ENCODE measurements at places on chromosomes 7 and 10.

DNA sequence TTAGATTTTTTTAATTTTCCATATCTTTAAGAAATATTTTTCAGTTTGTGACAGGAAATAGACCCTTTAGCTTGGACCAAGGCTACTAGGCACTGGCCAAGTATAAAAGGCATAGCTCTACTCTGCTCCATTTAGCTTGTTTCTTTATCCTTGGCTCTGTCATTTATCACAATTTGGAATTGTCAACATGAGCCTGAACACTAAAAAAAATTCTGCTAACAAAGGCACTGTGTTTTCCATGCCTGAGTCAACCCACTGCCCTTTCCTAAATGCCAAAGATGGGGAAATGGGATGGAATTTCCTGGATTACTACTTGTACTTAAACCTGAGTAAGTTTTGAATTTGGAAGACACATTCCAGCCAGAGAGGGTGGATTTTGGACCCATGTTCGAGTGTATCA, 128.4 kb downstream of the NSUN6 start:
- H3K27me3 ChIP-seq, result no peaks in the 10 kb centered on the region
- no peak for DNase-seq
- no peak overlapping the region for H3K4me3 ChIP-seq
- no peak overlapping the region for H3K27ac ChIP-seq

DNA sequence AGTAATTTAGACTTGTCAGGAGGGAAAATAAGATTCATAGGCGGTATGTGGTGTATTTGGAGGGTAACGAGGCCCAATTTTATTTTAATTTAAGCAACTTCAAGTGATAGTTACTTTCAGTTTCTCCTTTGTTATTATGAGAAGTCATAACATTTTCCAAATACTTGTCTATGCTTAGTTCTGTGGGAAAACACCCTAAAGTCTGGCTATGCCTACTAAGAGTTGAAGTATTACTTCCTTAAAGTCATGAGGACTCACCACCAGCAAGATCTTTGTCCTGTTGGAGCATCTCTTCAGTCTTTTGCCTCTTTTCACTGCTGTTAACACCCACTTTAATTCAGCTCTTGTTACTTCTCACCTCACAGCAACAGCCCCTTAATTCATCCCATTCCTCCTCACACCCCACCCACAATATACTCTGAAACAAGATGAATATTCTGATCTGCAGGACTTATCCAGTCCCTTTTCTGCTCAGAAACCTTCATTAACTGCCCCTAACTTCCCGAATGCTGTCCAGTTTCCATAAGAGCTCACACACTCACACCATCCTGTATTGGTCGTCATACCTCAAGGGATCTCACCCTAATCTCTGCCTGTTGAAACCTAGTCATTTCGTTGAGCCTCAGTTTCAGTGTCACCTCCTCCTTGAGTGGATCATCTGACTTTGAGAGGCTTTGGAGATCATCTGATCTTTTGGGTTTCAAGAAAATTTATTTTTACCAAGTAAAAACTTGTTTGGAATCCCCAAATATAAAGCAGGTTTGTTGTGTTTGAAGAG, 61.3 kb downstream of the DNAH11 start:
- no peak for DNase-seq
- no peak overlapping the region for H3K27ac ChIP-seq
- H3K27me3 ChIP-seq, result no peaks in the 10 kb centered on the region
- H3K4me3 ChIP-seq, result no peak overlapping the region

GRCh38 chr7:99791021-99791420, 7.0 kb upstream of the CYP3A4 start:
- no peak overlapping the region for H3K27ac ChIP-seq
- H3K27me3 ChIP-seq, result peaks cover 4% of the 10 kb centered on the region
- H3K4me3 ChIP-seq, result no peak overlapping the region
- no peaks in the 10 kb centered on the region for H3K4me1 ChIP-seq

DNA sequence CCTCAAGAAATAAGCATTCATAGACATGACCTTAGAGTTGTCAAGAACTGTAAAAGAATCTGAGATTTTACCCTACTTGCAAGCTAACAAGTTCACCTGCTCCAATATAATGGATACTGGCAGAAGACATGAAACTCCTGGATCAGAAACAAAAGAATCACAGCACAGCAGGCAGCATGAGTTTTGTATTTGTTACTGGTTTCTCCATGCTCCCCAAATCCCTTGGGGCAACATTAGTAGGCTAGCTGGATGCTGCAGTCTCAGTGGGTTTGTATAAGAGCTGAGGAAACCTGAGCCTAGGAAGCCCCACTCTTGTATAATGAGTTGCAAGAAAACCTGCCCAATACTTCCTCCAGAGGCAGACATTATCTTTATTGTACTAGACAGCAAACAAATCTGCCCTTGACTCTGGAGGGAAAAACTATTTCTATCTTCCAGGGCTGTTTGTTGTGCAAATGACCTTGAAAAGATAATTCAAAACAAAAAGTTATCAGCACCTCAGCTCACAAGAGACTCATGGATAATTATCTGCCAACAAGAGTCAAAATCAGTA, 64.8 kb downstream of the ABLIM1 start:
- H3K27me3 ChIP-seq, result no peaks in the 10 kb centered on the region
- peaks cover 37% of the 10 kb centered on the region for H3K36me3 ChIP-seq
- peaks cover 93% of the 10 kb centered on the region for H3K4me1 ChIP-seq
- no peak overlapping the region for H3K4me3 ChIP-seq
- DNase-seq, result no peak

GRCh38 chr10:10587744-10588393, 429.8 kb upstream of the CELF2 start:
- H3K36me3 ChIP-seq, result no peaks in the 10 kb centered on the region
- peak overlapping the region; percentile 2 for H3K27ac ChIP-seq
- H3K27me3 ChIP-seq, result no peaks in the 10 kb centered on the region
- DNase-seq, result no peak
- no peak overlapping the region for H3K4me3 ChIP-seq

- peaks cover 50% of the 10 kb centered on the region for H3K27me3 ChIP-seq
- DNase-seq, result no peak
- no peak overlapping the region for H3K4me3 ChIP-seq
Observed at GRCh38 chr7:68707159-68707558, 891.1 kb upstream of the AUTS2 start.

DNA sequence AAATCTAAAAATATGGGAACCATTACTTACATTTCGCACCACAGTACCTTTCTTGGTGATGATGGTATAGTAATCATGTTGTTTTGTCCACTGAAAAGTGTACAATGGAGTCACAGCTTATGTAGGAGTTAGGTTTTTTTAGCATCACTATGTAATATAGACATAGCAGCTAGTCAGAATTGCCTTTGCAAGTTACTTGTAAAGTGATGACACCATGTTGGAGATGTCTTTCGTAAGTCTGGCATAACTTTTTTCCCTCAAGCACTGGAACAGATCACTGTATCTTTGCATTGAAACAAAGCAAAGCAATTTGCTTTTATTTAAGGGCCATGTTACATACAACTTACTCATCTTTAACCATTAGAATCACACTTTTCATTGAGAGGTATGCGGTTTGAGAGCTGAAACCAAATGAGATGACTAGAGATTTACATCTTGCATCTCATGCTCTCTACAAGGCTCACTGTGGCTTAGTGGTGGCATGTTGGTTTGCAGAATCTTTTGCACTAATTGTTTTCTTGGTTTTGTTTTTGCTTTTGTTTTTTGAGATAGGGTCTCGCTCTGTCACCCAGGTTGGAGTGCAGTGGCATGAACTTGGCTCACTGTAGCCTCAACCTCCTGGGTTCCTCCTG, 18.3 kb downstream of the UBN2 start:
- peaks cover 66% of the 10 kb centered on the region for H3K36me3 ChIP-seq
- peaks cover 10% of the 10 kb centered on the region for H3K4me1 ChIP-seq
- no peak for DNase-seq

GRCh38 chr7:4175346-4175973, 506.6 kb upstream of the FOXK1 start:
- no peak for DNase-seq
- no peak overlapping the region for H3K27ac ChIP-seq
- H3K36me3 ChIP-seq, result no peaks in the 10 kb centered on the region
- H3K27me3 ChIP-seq, result no peaks in the 10 kb centered on the region

DNA sequence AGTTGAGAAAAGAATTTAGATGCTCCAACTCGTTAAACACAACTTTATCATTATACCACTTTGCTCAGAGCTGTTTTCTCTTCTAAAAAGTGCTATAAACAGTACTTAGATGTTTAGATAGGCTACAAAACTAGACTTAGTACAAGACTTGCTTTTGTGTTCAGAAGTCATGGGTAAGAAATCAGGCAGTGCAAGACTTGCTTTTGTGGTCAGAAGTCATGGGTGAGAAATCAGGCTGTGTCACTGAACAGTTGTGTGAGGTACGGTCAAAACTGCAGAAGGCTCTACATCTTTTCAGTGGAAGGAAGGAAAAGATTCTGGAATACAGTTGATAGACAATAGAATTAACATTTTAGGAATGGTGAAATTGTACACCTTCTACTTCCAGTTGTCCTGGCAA, 239.7 kb downstream of the DNAJB9 start:
- no peak overlapping the region for H3K4me3 ChIP-seq
- DNase-seq, result no peak
- no peaks in the 10 kb centered on the region for H3K36me3 ChIP-seq
- no peaks in the 10 kb centered on the region for H3K27me3 ChIP-seq
- H3K4me1 ChIP-seq, result no peaks in the 10 kb centered on the region

- peak; percentile 74 for DNase-seq
- peaks cover 18% of the 10 kb centered on the region for H3K27me3 ChIP-seq
- H3K4me3 ChIP-seq, result peak overlapping the region; percentile 93
- H3K36me3 ChIP-seq, result peaks cover 15% of the 10 kb centered on the region
Observed at GRCh38 chr10:75400771-75401568, 594 bp downstream of the ZNF503 start.

DNA sequence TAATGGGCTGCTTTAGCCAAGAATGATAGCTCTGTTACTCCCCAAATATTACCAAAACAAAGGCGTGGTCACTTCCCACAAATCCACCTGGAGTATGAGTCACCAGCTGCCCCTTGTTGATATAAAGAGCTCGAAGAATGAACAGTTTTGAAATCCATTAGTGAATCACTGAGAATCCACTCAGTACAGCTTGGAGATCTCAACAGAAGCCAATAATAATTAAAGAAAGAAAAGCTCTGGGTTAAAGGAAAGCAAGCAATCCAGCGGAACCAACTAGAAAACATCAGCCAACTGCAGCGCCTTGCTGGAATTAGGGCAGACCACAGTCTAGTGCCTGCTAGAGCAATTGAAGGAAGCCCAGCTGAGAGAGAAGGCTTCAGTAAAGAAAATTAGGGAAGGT, 576.0 kb upstream of the C7orf33 start:
- no peak overlapping the region for H3K4me3 ChIP-seq
- no peaks in the 10 kb centered on the region for H3K36me3 ChIP-seq
- DNase-seq, result no peak
- H3K4me1 ChIP-seq, result no peaks in the 10 kb centered on the region

DNA sequence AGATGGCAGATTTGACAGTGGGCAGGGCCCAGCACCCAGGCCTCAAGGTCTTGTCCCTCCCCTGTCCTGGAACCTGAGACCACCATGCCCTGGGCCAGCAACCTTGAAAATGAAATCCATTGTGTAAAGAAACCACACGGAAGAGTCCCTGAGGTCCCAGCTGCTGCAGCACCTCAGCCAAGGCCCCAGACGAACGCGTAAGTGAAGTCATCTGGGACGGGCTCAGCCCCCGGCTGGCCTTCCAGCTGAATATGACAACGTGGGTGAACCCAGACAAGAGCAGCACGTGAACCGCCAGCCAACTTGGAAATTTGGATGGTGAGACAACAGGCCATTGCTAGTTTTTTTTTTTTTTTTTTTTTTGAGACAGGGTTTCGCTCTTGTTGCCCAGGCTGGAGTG, 70.3 kb downstream of the CYTH3 start:
- H3K4me3 ChIP-seq, result no peak overlapping the region
- H3K27me3 ChIP-seq, result no peaks in the 10 kb centered on the region
- no peak for DNase-seq

- no peak for DNase-seq
- peaks cover 14% of the 10 kb centered on the region for H3K4me1 ChIP-seq
- no peaks in the 10 kb centered on the region for H3K36me3 ChIP-seq
- peak overlapping the region; percentile 72 for H3K27ac ChIP-seq
- no peak overlapping the region for H3K4me3 ChIP-seq
Observed at GRCh38 chr10:21349912-21350286, 175.6 kb downstream of the SKIDA1 start.

DNA sequence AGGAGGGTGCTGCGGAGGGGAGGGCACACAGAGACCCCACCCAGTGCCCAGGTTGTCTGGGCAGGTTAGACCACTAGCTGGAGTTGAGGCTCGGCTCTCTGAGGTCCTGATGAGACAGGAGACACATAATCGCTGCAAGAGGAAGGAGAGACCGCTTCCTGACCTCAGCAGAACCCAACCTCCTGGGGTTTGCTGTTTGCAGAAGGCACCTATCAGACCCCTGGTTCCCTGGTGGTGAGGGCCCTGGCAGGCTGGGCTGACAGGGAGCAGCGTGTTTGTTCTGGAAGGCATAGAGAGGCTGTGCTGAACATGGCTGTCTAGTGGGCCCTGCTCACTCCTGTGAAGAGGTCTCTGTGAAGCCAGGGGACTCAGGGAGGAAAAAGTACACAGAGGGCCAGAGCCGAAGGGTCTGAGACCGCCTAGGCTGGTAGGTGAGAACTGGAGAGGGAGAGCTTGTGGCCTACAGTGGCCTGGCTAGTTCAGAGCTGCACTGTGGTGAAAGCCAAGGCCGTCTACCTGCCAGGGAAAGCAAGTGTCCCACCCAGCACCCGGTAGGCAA, 39.4 kb upstream of the NPFFR1 start:
- H3K27me3 ChIP-seq, result no peaks in the 10 kb centered on the region
- no peak overlapping the region for H3K4me3 ChIP-seq
- peak overlapping the region; percentile 63 for H3K27ac ChIP-seq

DNA sequence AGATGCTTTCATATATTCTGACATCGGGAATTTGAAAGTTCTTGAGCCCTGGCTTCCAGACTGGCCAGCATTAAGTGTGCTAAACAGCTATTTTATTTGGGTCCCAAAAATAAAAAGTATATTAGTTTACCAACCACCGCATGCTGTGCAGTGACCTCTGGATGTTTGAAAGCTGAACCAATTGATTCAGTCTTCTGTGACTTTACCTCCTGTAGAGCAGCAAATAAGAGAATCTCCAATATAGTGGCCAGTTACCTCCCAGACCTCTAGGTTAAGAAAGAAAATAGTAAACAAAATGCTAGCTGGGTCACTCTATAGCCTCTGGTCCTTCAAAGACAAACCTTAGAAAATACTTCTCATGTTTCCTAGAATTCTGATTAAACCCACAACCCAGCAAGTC, 424.6 kb upstream of the NFE2L3 start:
- H3K4me1 ChIP-seq, result peaks cover 18% of the 10 kb centered on the region
- H3K27ac ChIP-seq, result no peak overlapping the region
- DNase-seq, result no peak
- no peaks in the 10 kb centered on the region for H3K27me3 ChIP-seq
- no peaks in the 10 kb centered on the region for H3K36me3 ChIP-seq

GRCh38 chr10:71946700-71947099, 17.5 kb upstream of the CHST3 start:
- no peak overlapping the region for H3K27ac ChIP-seq
- H3K36me3 ChIP-seq, result no peaks in the 10 kb centered on the region
- H3K4me3 ChIP-seq, result no peak overlapping the region
- DNase-seq, result no peak
- H3K27me3 ChIP-seq, result no peaks in the 10 kb centered on the region

GRCh38 chr10:77179015-77179695, 458.5 kb downstream of the KCNMA1 start:
- H3K36me3 ChIP-seq, result no peaks in the 10 kb centered on the region
- no peak for DNase-seq
- peaks cover 19% of the 10 kb centered on the region for H3K4me1 ChIP-seq
- H3K4me3 ChIP-seq, result no peak overlapping the region

GRCh38 chr7:44046321-44047061, 2.0 kb downstream of the DBNL start:
- H3K4me1 ChIP-seq, result peaks cover 62% of the 10 kb centered on the region
- peak; percentile 11 for DNase-seq
- no peaks in the 10 kb centered on the region for H3K27me3 ChIP-seq
